ENCODE measurements at places on chromosomes 5 and 9. TPM values are rescaled to one million over a fixed set of nuclear protein-coding genes. Genes with fewer than 3 reads are reported as not detected.

PALM2AKAP2 gene
- 18.2 TPM for total RNA-seq

GALNT12 gene
- total RNA-seq: 12.9 TPM

PCDHA1 gene
- under 0.01 TPM for total RNA-seq

CD274 gene
- total RNA-seq: 2.4 TPM

PCSK1 gene
- 0.81 TPM for total RNA-seq

Data from aortic smooth muscle cell (primary cell).